ENCODE measurements at places on chromosomes 12 and 14.

DNA sequence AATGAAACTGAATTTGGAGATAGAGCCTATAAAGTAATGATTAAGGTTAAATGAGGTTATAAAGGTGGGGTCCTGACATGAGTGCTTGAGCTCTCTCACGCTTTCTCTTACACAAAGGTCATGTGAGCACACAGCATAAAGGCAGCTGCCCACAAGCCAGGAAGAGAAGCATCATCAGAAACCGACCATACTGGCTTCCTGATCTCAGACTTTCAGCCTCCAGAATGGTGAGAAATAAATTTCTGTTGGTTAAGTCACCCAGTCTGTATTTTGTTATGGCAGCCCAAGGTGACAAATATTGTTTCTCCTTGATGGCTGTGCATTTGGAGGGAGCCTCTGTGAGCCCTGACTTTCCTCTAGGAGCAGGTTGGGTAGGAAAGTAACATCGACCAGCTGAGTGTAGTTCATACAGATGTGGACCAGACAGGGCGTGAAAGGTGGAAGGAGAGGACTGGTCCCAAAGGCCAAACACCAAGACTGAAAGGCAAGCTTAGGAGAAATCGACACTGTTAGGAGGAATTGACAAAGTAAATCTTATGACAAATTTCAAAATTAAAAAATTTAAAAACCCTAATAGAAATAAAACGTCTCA is 97.6 kb upstream of the SLC38A2 start:
- no peak for DNase-seq

GRCh38 chr12:116996093-116996492 is 85.3 kb downstream of the FBXW8 start:
- no peak for DNase-seq

- no peak for DNase-seq
Measured at GRCh38 chr12:51392556-51393237, 1.5 kb upstream of the GALNT6 start.

DNA sequence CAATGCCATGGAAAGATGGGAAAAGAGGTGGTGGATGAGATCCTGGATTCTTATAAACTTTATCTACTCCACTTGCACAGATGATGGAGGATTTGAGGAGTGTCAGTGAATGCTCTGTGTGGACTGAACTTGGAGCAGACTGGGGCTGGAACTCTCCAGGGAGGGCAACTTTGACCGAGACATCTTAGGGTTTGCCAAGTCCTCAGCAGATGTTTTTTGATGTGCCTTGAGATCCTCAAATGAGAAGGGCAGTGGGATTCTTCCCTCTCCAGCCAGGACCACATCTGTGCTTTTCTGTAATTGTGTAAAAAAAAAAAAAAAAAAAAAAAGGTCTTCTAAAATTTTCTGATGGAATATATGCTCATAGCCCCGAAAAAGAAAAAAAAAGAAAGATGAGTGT is 23.0 kb upstream of the MYL2 start:
- DNase-seq = no peak

DNA sequence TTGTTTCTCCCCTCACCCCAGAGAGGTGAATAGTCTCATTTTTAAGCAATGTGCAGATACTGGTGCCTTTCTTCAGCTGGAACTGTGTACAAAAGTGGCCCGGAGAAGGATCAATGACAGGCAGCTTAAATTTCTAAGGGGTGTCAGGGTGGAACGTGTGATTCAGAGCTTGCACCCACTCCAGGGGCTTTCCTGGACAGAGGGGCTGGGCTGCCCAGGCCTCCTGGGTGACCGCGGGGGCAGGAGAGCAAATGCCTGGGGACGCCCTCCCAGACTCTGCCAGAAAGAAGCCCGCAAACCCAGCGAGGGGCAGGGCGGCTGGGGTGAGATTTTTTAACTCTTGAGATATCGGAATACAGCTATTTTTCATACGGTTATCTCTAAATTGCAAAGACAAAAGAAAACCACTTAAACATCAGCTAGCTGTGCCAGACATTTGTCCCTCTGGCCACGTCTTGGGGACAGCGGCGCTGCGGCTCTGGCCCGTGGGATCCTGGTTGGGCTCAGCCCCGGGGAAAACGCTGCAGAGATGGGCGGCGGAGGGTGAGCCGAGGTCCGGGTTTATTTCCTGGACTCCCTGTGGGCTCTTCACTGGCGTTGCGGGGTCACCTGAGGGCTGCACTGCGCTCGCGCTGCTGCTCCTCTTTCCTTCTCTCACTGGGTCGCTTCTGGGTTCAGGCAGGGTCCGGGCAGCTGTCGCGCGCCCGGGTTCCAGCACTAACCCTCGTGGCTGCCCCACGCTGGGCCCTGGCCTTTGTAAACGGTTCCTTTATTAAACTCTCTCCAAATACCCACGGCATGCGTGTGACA is 35.8 kb downstream of the NFKBIA start:
- DNase-seq = no peak

GRCh38 chr14:65565948-65566347 is 153.4 kb downstream of the FUT8 start:
- DNase-seq = no peak

- DNase-seq = no peak
Measured at GRCh38 chr12:68189821-68190242, 30.3 kb upstream of the IFNG start.

DNA sequence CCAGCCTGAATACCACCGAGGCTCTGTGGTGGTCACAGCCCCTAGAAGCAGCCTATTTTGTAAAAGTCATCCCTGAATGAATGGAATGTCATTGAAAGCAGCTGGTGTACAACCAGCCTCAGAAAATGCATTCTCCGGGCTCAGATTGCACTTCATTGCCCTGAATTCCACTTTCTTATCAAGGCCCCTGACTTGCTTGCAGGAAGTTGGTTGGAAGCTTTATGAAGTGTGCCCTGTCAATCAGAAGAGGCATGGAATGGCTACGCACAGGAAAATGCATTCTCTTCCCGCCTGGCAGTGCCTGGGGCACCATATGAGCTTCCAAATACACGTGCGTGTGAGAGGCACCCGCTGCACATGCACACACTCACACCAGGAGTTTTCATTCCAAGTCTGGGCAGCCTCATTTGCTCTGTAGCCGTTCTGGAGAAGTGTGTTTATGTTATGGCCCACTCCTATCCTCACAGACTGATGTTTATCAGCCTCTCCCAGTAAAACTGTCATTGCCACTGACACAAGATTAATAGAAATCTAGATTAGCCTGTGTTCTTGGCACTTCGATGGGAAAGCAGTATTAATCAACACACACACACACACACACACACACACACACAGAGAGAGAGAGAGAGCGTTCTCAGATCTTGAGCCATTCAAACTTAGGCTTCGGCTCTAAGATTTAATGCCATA is 63.9 kb downstream of the NUAK1 start:
- DNase-seq = no peak

- no peak for DNase-seq
Measured at GRCh38 chr12:4282103-4282891, 8.7 kb downstream of the CCND2 start.

DNA sequence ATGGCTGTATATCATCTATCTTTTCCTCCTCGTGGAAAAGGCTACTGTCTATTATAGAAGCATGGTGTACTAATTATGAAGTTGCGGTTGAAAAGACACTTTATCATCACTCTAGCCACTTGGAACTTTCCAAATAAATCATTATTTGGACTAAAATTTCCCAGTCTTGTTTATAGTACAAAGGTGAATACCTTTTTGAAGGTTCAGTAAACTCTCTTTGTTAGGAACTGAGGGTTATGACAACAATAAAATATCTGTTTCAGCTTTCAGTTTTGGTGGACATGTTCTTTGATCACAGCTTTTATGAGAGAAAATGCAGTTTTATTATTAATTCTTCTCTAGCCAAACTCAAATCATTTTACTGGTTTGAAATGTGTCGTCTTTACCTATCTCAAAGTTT is 216.7 kb downstream of the FBXL14 start:
- DNase-seq = no peak

GRCh38 chr12:32107359-32108267 is 966 bp downstream of the BICD1 start:
- peak; percentile 62 for DNase-seq

- no peak for DNase-seq
Measured at GRCh38 chr12:22792138-22792537, 167.2 kb downstream of the ETNK1 start.

DNA sequence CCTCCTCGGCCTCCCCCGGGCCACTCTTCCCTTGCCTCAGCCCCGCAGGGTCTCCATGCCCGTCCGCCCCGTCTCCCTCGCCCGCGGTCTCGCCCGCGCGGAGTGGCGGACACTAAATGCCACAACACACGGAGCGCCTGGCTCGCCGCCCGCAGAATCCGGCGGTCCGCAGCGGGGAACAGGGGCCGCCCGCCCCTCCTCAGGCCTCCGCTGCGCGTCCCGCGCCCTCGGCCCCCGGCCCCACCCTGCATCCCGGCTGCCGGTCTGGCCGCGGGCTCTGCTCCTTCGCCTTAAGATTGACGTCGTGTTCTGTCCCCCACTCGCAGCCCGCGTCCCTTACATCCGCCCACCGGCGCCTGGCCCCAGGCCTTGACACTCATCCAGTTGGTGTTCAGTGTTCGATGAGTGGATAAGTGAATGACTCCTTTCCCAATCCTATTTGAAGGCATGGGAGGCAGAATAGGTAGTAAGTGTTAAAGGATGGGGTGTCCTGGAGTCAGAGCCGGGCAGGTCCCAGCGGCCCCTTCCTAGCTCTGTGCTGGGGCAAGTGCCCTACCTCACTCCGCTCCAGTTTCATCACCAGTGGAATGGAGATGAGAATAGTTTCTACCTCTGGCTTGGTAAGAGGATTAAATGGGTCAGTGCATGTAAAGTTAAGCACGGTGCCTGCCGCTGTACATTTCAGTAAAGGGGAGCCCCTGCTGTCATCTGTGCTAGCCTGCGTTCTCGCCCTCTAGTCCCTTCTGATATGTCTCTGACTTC is 622 bp downstream of the TECPR2 start:
- no peak for DNase-seq

- no peak for DNase-seq
Measured at GRCh38 chr14:47148686-47149085, 497.1 kb upstream of the RPL10L start.

- DNase-seq = peak; percentile 86
Measured at GRCh38 chr12:121926874-121927706, 8.7 kb downstream of the CFAP251 start.

DNA sequence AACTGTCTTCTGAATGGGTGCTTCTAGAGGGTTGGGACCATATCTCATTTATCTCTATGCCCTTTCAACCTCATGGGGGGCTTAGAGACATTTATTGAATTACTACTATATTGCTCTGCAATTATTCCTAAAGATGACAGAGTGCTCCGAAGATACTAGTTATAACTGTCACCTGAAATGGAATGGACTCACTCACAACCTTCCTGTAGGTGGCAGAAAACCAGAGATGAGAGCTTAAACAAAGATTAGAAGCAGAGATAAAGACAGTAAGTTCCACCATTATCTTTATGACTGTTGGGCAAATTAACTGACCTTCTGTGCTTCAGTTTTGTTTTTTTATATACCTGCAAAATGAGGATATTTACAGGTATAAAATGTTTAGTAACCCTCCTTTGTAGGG is 31.5 kb upstream of the GTF2A1 start:
- no peak for DNase-seq

DNA sequence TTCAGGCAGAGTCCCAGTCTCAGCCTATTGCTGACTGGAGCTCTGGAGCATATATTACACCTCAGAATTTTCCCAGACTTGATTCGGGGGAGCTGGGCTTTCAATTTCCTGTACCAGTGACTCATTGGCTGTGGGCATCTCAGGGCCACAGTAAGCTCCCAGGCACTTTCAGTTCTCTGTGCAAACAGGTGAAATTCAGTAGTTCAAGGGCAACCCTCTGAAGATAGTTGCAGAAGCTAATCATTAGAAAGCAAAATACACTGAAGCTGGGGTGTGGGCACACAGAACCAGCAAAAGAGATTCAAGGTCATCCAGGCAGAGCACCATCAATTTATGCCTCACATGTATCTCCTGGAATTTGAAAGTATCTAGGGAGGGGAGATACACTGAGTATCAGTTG is 8.1 kb upstream of the NIN start:
- no peak for DNase-seq

DNA sequence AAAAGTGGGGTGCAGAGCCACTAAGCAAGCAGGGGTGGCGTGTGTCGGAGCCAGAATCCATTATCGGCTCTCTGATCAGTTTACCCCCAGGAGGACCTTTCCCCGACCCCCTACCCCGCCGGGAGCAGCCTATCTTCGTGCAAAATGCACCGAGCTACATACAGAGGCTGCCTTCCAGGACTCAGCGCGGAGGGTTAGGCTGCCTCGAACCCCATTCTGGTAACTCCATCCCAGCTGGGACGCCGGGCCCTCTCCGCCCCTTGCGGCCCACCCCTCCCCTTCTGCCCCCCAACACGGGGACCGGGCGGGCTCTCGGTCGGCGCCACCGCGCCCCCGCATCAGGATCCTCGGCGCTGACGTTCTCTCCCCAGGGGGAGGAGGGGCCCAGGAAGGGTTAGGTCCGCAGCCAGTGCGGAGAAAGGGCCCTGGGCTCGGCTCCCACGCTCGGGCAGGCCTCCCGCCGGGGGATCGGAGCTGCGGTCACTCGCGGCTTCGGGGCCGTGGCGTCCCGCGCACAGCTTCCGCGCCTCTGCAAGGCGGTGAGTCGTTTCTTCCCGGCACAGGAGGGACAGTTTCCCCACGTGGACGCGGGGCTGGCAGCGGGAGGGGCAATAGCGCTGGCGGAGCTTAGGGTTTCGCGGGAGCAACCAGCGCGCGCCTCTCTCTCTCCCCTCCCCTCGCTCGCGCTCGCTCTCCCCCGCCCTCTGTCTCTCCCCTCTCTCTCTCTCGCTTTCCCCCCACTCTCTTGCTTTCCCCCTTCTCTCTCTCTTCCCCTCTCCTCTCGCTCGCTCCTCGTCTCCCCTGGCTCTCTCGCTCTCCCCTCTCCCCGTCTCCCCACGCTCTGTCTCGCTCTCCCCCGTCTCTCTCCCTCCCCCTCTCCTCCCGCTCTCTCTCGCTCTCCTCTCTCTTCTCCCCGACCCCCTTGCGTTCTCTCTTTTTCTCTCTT is 12.5 kb upstream of the MAP3K9 start:
- DNase-seq = peak; percentile 69
